ENCODE measurements at places on chromosomes 3 and 15.

- no peak for DNase-seq
Observed at GRCh38 chr3:122091602-122092295, 36.6 kb downstream of the CD86 start.

GRCh38 chr3:122915300-122916055 lies 112.1 kb downstream of the SEMA5B start:
- DNase-seq = no peak

GRCh38 chr3:167375478-167375877 lies 4.6 kb downstream of the ZBBX start:
- DNase-seq = no peak

- DNase-seq = no peak
Observed at GRCh38 chr15:76065793-76066192, 6.0 kb downstream of the TMEM266 start.

DNA sequence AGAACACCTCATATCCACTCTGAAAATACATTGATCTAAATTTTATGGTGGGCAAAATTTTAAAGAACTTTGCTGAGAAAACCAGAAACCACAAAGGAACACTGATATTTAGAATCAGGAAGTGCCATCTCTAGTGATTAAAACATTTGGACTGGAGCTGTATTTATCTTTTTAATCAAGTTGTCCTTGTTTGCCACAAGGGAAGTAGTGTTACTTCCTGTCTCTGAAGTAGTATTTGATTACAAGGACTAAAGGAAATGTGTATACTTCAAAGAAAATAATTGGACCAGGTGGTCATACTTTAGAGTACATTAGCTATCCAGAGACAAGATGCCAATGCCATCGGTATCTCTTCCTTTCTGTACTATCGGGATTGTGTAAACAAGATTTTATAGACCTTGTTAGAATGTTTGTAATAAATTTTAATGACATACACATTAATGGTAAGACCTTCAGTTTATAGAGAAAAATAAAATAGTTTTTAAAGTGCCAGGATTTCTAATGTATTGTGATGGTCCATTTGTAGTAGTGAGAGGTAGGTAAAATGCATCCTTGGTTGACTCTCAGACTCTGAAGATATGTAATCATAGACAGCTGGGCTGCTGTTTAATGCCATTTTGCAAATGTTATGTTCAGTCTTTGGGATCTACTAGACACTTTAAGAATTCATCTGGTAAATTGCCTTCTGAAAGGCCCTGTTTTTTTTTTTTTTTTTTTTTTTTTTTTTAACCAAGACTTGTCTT lies 131.9 kb downstream of the B3GALNT1 start:
- no peak for DNase-seq

- DNase-seq = no peak
Observed at GRCh38 chr15:70058642-70059360, 38.9 kb downstream of the TLE3 start.

DNA sequence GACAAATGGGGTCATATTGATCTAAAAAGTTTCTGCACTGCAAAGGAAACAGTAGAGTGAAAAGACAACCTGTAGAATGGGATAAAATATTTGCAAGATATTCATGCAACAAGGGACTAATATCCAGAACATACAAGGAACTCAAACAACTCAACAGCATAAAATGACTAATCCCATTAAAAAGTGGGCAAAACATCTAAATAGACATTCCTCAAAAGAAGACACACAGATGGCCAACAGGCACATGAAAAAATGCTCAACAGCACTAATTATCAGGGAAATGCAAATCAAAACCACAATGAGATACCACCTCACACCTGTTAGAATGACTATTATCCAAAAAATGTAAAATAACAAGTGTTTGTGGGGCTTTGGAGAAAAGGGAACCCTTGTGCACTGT lies 8.8 kb downstream of the SLC12A8 start:
- no peak for DNase-seq
